Karpas-422 (cell line): ENCODE measurements at places on chromosomes 6 and 20.

- no peak for DNase-seq
Measured at GRCh38 chr6:129440691-129441090, 269.3 kb downstream of the ARHGAP18 start.

DNA sequence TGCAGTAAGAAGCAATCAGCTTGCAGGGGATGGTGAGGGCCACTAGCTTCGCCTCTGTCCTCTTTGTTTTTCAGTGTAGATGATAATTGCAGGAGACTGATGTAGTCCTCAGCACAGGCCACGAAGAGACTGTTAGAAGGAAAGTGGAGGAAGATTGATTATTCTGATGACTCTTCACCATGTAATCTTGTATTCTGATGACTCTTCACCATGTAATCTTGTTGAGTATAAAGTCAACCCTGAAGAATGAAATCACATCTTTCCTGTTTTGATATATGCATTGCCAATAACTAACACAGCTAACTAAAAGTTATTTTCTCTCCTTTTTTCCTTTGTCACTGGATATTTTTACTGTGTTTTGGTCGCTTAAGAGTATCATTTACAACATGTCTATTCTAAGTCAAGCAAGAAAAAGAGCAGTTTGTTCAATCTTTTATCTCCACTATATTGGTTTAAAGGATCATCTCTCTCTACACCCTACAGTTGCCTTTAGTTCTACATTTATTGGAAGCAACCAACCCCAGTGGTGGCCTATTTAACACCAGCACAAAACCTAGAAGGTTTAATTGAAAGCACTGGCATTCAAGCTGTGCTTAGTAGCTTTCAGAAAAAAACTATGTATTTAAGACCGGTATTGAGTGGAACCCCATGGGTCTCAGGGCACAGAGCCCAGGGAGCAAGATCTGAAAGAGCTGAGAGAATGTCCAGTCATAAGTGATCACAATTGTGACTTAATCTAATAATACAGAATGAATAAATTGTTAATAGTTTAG lies 107.2 kb upstream of the BTBD3 start:
- DNase-seq, result no peak

DNA sequence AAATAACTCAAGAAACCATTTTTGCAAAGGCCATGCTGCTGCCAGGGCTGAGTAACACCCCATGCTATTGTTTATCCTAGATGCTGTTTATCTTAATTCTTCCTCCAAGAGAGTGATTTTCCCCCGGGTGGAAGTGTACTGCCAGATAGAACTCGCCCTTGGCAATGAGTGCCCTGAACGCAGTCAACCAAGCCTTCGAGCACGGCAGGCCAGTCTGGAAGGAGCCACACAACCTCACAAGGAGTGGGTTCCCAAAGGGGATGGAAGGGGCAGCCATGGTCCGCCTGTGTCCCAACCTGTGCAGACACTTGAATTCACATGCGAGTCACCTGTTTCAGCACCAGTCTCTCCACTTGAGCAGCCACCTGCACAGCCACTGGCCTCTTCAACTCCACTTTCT lies 31.9 kb downstream of the PNPLA1 start:
- DNase-seq, result no peak

DNA sequence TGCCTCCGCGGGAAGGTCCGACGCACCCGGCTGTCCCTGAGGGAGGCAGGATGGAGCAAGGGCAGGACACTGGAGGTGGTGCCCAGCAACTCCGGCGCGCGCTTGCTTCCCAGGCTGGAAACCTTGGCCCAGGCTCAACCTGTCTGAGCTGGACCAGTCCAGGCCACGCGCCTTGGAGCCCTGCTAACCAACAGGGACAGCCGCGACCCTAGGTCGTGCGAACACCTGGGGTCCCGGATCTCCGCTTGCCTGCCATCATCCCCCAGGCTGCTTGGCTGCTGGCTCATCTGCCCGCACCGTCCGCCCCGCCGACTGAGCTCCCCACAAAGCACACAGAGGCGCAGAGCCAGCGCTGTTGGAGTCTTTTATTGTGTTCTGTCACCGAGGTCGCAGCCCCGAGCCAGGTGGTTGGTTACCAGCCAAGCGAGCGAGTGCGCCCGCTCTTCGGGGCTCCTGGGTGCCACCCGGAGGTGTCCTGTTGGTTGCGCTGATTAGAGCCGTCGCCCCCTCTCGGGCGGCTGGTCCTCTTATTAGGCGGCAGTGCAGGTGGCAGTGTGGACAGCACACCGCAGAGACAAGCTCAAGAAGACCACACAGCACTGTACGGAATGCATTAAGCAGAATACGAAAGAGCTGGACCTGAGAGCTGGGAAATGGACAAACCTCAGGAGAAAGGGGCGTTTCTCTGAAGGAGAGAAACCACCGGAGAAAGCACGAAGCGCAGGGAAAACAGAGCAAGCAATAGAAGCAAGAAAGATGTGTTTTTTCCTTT lies 3.8 kb downstream of the COL12A1 start:
- DNase-seq, result no peak

- no peak for DNase-seq
Measured at GRCh38 chr20:53985150-53985518, 85.3 kb downstream of the BCAS1 start.

DNA sequence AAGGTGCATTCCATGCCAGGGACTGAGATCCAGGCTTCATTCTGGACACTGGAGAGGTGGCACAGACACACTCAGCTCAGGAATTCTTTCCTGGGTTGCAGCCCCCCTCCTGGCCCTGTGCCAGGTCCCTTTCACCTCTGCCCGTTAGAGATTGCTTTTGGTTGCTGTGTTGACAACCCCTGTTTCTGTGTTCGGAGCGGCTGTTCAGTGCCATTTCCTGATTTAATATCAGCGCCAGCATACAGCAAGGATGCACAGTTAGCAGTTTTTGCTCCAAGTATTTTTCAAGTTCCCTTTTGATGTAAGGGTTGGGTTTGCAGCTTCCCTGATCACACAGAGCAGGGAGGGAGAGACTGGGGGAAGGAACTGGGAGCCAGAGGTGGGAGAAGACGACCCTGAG lies 8.5 kb upstream of the MAFB start:
- DNase-seq, result no peak

GRCh38 chr20:49375170-49375569 lies 97.3 kb upstream of the ZNFX1 start:
- DNase-seq, result no peak

DNA sequence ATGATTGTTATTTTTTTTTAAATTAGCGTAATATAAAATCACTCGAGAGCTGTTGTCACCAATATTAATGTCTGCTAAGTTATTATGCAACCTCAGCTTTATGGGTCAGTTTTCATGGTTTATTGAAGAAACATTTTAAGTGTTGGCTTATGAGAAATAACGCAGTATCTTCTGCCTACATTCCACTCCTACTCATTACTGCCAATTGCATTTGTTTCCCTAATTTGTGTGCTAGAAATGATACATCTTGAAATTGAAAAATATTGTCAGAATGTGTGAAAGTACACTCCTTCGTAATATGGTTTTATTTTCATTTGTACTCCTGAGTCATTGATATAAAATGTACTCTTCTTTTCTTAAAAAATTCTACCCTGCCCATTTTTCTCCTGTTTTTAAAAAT lies 333.3 kb upstream of the HSF2 start:
- DNase-seq, result no peak

- DNase-seq, result no peak
Measured at GRCh38 chr20:44392776-44393607, 37.5 kb downstream of the HNF4A start.

DNA sequence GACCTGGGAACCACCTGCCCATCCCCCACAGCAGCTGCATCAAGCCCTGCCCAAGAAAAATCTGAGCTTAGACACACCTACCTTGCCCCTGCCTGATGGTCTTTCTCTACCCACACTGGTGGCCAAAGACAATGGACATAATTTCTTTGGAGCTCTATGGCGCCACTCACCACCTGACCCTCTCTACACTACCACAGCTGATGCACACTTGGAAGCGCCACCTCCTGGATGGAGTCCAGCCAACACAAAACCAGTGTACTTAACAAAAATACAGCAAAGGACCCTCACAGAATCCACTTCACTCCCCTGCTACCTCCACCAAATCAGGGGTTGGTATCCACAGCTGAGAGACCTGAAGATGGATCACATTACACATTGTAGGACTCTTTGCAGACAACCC lies 39.7 kb upstream of the CLVS2 start:
- DNase-seq, result no peak

DNA sequence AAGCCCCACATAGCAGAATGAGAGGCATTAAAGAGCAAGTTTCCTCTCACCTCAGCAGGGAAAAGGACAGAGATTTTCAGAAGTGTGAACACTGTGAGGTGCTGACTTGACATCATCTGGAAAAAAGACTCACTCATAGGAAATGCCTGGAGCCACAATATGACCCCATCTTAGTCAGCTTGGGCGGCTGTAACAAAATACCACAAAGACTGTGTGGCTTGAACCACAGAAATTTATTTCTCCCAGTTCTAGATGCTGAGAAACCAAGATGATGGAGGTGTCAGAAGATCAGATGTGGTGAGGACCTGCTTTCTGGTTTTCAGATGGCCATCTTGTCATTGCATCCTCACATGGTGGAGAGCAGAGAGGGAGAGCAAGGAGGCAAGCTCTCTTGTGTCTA lies 253.1 kb downstream of the ADGB start:
- no peak for DNase-seq

DNA sequence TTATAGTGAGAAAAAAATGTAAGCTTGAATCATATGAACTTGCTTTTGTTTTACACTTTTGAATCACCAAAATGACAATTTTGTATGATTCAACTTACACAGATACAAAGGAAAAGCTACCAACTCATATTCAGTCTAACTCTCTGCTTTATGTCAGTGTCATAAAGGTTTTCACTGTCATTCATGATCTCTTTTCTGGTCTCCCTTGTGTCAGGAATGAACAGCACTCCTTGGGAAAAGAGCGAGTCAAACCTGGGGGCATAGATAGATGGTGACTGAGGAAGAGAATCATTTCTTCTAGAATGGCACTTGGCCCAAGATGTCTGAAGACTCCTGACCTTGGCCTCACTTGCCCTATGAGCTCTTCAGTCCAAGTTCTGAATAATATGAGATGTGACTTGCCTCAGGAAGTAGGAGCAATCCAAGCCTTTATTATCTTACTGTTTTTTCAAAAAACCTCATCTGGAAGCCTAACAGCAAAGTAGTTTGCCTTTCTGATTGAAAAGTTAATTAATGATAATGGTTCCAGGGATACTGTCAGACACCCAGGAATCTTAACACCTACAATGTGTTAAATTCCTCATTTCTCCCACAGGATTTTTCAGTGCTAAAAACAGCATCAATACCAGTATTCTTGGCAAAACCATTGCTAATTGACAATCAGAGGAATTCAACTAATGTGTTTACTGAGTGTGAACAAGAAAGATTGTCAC lies 270.0 kb upstream of the HSF2 start:
- DNase-seq, result peak; percentile 10

DNA sequence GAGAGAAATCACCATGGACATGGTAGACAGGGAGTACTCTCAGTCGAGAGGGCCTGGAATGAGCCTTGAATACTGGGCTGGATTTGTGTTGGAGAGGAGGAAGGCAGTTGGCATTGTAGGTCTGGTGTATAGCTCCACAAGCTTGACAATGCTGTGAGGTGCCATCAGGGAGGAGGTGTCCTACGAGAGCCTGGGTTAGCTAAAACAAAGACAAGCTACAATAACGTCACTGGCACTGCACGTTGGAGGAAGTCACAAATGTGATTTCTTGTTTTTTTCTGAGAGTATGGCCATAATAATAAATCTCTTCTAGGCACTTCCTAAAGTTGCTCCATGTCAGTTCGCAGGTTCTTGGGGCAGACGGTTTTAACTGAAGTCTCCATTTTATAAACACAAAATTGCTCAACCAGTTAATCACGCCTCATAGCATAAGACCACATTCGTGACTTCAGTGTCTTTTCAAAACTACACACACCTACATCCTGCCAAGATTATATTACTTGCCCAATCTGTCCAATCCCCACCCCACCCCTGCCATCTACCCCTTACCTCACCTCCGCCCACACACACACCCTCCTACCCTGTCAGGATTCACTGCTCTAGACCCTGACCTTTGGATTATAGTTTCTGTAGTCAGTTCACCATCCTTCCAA lies 4.4 kb upstream of the HLA-DMB start:
- DNase-seq, result peak; percentile 83

- no peak for DNase-seq
Measured at GRCh38 chr20:9838035-9838377, 870 bp downstream of the PAK5 start.

- DNase-seq, result no peak
Measured at GRCh38 chr6:141906569-141907080, 226.1 kb upstream of the GJE1 start.

DNA sequence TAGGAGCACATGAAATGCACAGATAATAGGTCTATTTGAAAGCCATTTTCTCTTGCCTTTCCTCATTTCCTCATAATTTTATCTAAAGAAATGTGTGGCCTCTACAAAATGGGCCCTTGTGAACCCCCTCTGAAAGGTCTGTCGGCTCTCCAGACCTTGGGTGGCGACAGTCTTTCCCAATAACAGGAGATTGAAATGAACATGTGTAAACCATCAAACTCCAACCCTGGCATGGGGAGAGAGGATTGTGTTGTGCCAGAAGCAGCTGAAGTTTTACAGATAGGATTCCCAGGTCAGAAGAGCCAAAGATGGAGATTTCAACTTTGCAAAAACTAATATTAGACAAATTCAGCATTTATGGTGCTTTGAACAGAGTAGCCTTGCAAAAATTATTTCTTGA lies 277.1 kb upstream of the ECI2 start:
- no peak for DNase-seq

GRCh38 chr6:154602296-154602695 lies 91.8 kb upstream of the CNKSR3 start:
- no peak for DNase-seq

DNA sequence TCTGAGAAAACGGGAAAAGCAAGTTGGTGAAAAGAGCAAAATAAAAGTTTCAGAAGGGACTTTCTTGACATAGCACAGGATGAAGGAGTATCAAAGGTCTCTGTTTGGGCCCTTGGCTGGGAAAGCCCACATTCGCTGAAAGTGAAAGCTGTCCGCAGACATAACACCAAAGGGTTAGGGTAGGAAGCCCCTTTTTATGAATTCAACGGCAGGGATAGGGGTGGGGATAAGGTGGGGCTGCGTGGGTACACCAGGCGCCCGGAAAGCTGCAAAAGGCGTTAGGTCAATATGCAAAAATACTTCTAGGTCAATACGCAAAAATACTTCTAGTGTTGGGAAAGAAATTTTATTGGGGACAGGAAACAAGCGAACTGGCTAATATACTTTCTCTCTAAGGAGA lies 135.1 kb downstream of the OR2B2 start:
- DNase-seq, result no peak

- no peak for DNase-seq
Measured at GRCh38 chr20:38293491-38294065, 10.4 kb upstream of the BPI start.

GRCh38 chr6:137536104-137536773 lies 42.0 kb upstream of the OLIG3 start:
- no peak for DNase-seq

- no peak for DNase-seq
Measured at GRCh38 chr20:50680105-50680960, 11.0 kb downstream of the RIPOR3 start.

- no peak for DNase-seq
Measured at GRCh38 chr20:34537651-34538050, 20.9 kb upstream of the MAP1LC3A start.

GRCh38 chr6:16482702-16483314 lies 244.4 kb downstream of the GMPR start:
- peak; percentile 49 for DNase-seq

GRCh38 chr6:43120944-43121913 lies 45.1 kb downstream of the PTK7 start:
- DNase-seq, result no peak

- DNase-seq, result no peak
Measured at GRCh38 chr6:27374824-27375612, 13.5 kb upstream of the ZNF391 start.

- peak; percentile 92 for DNase-seq
Measured at GRCh38 chr6:24581084-24581669, 64.8 kb downstream of the KIAA0319 start.
